ENCODE measurements at places on chromosomes 1 and 21.

- DNase-seq = no peak
Measured at GRCh38 chr1:156884560-156885184, 8.8 kb upstream of the PEAR1 start.

- DNase-seq = no peak
Measured at GRCh38 chr1:14596591-14596990, 1.9 kb upstream of the KAZN start.

- DNase-seq = no peak
Measured at GRCh38 chr1:200962631-200963030, 60.9 kb downstream of the KIF21B start.

DNA sequence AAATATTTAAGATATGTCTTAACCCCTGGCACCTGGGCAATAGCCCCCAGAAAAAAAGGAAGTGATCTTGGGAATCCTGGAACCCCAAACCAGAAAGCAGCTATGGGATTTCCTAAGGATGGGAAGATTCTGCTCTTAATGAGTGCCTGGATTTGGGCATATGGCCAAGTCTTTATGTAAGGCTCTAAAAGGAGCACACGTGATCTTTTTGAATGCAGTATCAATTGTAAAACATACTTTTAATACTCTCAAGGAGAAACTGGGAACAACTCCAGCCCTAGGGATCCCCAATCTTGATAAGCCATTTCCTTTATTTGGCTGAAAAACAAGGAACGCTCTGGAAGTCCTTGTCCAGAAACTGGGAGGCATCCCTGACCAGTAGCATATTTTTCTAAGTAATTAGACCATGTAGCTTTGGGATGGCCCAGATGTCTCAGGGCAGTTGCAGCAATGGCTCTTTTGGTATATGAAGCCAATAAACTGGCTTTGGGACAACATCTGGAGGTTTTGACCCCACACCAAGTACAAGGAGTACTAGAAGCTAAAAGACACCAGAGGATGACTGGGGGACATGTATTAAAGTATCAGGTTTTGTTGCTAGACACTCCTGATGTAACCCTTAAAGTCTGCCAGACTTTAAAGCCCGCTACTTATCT lies 80.9 kb upstream of the KIAA0040 start:
- DNase-seq = no peak

GRCh38 chr1:230922620-230923019 lies 54.3 kb upstream of the C1orf198 start:
- DNase-seq = no peak

DNA sequence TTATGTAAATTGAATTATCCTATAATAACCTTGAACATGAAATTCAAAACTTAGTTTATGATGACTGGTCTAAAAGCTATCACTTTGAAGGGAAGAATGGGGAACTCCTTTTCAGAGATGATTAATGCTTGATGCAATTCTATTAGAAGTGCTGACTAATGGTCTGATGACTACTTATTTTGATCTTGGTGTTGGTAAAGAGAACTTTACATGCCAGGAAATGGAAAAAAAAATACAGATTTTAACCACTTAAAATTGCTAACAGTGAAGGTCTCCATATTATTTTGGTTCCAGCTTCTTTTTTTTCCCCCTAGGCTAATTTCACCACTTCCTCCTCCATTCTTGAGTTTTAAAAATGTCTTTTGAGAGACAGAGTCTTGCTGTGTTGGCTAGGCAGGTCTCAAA lies 22.9 kb downstream of the S1PR1 start:
- no peak for DNase-seq
